ENCODE measurements at places on chromosomes 16 and 17.

- DNase-seq: no peak
These were observed 12.8 kb downstream of the ATPAF2 start for GRCh38 chr17:18025945-18026776.

DNA sequence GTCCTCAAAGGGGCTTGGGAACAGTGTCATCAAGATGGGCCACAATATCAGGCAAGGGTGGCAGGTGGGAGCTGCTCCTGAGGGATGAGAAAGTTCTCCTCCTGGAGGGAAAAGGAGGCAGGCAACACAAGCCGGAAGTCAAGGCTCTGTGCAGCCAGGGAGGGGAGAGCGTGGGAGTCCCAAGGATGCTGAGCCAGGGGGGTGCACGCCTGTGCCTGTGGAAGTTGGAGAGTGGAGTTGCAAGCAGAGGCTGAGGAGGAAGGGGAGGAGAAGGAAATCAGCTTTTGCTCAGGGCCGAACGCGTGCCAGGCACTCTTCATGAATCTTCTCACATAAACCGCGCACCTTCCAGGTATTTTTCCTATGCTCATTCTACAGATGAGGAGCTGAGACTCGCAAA, 7.4 kb upstream of the SLC13A2 start:
- no peak for DNase-seq

DNA sequence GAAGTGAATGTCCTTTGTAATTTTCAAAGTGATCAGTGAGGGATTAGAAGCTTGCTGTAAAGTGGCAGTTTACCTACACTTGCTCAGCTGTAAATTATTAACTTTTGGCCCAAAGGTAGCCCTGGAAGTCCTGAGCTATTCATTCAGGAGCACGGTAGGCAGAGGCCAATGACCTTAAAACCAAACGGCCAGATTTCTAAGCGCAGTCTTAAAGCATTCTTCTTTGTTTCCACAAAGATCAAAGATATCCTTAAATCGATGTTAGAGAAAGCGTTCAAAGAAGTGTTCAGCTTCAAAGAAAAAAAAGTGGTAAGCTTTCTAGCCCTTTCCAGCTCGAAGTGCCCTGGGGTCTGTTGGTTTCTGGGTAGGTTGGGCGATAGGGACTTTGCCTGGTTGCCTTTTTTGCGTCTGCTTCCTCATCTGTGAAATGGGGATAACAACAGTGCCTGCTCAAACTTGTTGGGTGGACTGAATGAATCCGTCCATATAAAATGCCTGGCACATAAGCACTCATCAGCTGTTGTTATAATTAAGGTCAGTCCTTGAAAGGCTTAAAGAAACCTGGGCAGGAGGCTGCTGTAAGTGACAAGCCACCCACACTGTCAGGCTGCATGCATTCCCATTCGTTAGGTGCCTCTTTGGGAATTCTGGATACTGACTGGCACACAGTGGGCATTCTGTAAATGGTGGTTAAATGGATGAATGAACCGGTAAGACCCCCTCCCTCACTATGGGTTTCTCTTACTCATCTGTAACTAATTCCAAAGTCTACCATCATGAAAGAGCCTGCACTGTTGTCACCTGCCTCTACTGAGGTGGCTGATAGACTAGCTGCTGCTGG, 113.2 kb downstream of the PRKCA start:
- no peak for DNase-seq

- no peak for DNase-seq
These were observed 2057.1 kb downstream of the TP53TG3F start for GRCh38 chr16:35516551-35516950.

- no peak for DNase-seq
These were observed 33.9 kb downstream of the DCUN1D3 start for GRCh38 chr16:20866145-20866772.

GRCh38 chr17:82974136-82974952, 105.1 kb upstream of the METRNL start:
- no peak for DNase-seq

DNA sequence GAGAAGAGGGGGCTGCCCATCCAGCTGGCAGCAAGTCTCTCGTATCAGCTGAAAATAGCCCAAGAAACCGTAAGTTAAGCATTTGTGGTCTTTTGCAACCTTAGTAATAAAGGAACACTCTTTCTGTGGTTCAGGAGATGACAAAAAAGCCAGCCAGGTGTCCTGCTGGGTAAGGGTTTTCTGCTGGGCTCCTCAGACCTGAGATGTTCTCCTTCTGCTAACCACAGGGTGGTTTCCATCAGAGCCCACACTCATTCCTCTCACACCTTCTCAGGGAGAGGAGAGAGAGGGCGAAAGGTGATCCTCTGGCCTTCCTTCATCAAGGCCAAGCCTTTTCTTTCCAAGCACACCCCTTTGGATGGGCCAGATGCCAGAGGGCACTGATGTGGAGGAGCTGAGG, 70.7 kb downstream of the TEX14 start:
- no peak for DNase-seq

DNA sequence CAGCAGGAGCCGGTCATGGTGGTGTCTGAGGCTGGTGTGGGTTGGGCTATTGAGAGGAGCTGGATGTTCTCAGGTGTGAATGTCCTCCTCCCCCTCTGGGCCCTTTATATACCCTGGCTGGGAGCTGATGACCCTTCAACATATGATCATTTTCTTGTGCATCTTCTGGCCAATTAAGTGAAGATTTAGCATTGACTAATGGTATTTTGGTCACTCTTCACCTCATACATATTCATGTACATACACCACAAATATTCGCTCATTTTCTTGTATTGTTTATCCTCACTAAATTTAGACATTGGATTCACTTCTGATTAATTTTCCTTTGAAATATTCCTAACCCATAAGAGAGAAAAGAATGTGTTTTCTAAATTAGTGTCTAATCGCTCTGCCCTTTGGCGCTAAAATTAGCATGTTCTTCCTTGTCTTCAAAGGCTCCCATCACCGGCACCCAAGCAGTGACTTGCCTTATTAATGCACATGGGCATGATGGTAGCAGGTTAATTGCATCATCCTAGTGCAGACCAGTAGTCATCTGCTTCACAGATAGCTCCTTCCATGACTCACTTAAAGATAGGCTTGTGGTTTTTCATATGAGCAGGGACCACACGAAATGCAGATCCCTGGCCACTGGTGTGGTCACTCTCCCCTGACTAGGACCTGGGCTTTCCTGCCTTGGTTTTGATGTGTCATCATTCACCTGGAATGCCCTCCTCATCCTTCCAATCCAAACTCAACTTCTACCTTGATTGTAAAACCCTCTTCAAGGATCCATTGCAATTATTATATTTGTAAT, at the start of gene KRTAP2-4:
KRTAP2-4 (minus strand) TSS at position 51 of the 796 bp plus-strand sequence; CDS start at position 17, 34 bp downstream.
- no peak for DNase-seq

DNA sequence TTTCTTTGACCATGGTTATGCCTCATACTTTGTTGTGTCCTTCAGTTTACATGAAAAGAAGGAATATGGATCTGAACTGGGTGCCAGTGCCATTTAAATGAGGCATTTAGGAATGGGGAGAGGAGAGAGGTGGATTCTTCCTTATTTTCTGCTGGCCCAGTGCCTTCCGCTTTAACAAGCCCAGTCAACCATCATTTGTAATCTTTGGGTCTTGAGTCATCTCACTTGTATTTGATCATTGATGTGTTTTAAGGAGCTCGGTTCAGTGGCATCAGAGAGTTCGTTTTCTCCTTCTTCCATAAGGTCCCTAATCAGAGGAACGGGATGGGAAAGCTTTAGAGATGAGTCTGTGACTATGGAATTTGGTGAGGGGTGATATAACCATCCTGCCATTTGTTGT, 334.9 kb downstream of the WWOX start:
- DNase-seq: no peak

DNA sequence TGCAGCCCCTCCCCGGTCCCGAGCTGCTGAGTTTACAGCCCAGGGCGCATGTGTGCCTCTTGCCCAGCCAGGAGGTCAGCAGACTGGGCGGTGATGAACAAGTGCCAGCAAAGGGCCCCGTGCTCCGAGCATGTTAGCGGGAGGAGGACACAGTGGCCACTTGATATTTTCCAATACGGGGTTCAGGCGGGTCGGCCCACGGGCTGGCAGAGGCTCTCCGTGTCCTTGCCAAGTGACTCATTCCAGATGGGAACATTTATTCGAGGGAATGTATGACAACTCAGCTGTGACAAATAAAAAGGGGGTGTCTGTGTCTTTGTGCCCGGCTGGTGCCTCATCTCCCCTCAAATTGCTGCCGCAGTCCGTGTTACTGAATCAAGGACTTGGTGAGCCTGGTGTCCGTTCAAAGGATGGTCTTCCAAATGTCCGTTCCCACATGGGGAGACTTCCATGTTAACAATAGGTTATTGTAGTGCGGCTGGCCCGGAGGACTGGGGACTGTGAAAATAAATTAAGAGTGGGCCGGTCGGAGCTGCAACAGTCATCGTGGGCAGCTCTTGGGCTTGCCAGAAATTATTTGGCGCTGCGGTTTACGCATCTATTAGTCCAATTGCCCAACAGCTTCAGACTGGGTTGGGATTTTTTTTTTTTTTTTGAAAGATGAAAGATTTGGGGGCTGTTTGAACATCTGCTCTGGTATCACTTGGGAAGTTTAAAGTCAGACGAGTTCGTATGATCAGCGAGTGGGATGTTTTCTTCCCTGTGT, 174.0 kb upstream of the CIBAR2 start:
- DNase-seq: no peak

GRCh38 chr16:877242-878071, 76.9 kb upstream of the GNG13 start:
- DNase-seq: no peak

DNA sequence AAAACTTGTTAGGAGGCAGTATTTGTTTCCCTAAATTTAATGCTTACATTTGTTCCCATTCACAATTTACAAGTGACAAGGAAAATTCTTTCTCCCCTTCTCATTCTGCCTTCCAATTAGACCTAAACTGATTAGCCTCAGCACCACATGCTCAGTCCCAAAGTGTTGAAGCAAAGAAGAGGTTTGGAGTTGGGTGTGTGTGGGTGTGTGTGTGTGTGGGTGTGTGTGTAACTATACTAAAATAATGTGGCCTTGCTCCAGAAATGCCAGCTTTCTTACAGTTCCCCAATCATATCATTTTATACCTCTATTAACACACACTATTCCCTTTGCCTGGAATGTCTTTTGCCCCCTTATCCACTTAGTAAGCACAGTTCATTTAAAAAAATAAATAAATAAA, 6.9 kb upstream of the UTP6 start:
- DNase-seq: no peak

GRCh38 chr16:68297908-68298307, 12.8 kb downstream of the SLC7A6OS start:
- DNase-seq: no peak

GRCh38 chr17:31538080-31538762, 146.7 kb downstream of the RAB11FIP4 start:
- no peak for DNase-seq

- DNase-seq: no peak
These were observed 295.1 kb upstream of the SOX9 start for GRCh38 chr17:71825687-71826086.

DNA sequence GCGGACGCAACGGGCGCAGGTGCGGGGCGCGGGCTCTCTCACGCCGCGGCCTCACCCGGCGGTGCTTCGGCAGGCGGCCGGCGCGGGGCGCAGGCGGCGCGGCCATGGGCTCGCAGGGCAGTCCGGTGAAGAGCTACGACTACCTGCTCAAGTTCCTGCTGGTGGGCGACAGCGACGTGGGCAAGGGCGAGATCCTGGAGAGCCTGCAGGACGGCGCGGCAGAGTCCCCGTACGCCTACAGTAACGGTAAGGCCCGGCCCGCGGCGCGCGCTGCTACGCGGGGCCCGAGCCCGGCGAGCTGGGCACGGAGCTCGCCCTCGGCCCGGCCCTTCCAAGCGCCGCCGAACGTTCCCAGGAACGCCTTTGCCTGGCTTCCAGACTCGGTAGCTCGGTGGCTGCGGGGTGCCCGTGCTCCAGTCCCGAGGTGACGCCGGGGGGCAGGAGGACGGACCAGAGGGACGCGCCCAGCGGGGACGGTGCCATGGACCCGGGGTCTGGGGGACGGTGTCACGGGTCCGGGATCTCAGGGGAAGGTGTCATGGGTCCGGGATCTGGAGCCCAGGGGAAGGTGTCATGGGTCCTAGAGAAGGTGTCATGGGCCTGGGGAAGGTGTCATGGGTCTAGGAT, 435 bp downstream of the RAB40C start:
- DNase-seq: peak; percentile 67

GRCh38 chr17:78844301-78845005, 3.8 kb upstream of the USP36 start:
- no peak for DNase-seq

DNA sequence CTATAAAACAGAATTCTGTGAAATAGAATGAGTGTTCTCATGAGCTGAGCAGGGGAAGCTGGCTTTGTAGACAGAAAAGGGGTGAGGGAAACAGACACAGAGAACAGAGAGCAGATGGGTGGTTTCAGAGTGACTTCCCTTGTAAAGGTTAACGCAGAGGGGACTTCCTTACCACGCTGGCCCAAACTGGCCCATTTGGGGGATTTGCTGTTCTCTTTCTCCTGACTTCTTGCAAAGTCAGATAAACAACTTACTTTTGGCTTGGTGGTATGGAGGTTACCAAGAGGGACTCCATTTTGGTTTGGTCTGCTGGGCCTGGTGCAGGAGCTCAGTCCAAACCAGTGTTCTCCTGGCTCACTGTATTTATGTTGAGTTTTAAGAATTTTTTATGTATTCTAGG, 48.4 kb downstream of the SEC14L1 start:
- peak; percentile 11 for DNase-seq

- DNase-seq: no peak
These were observed 31.1 kb upstream of the COX10 start for GRCh38 chr17:14038206-14038605.

DNA sequence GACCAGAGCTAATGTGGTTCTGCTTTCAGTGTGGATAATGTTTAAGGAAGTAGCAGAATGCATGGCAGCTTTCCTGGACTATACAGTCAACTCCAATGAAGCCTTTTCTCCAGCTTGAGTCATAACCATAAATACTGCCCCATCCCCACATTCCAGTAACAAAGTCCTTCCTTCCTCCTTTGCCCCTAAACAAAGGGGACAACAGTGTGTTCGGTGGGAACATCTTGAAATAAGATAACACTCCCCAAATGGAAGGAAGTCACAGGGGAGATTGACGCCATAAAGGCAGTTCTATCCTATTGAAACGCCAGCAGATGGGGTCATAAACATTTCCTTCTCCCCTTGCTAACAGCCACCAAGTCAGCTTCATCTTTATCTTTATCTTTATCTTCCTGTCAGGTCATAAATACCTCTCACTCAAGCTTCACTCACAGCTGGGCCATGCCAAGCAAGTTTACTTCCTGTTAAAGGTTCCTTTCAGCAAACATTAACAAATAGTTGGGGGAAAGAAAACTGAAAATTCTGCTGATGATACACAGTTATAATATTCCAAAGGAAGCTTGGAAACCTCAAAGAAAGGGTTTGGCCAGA, 136.7 kb downstream of the SNX11 start:
- no peak for DNase-seq

Data from stimulated activated effector memory CD8-positive, alpha-beta T cell treated with anti-CD3 and anti-CD28 coated beads, Interleukin-12 subunit alpha, Interleukin-12 subunit beta, amount 100 ng/mL, for 72 hours (primary cell).